Regular cardiac myocyte (primary cell): ENCODE measurements at places on chromosomes 6 and 20. TPM values are rescaled to one million over a fixed set of nuclear protein-coding genes. Genes with fewer than 3 reads are reported as not detected.

The SPTLC3 gene
- 3.1 and 5.9 TPM in 2 replicates for total RNA-seq

The PRSS35 gene
- 1.7 and 4.8 TPM in 2 replicates for total RNA-seq

The KCNG1 gene
- 5.4 and 13.5 TPM in 2 replicates for total RNA-seq

The TMEM14B gene
- 82.3 and 111 TPM in 2 replicates for total RNA-seq

The LST1 gene
- total RNA-seq, result not detected in 2 replicates

The BTBD9 gene
- total RNA-seq, result 8.8 and 18.3 TPM in 2 replicates

The RSPH4A gene
- total RNA-seq, result under 0.01 and 0.19 TPM in 2 replicates

The CCN6 gene
- not detected in 2 replicates for total RNA-seq

The TP53TG5 gene
- total RNA-seq, result under 0.01 TPM in 1 of 2 replicates, not detected in the other

The SMIM26 gene
- total RNA-seq, result 75.2 and 96.4 TPM in 2 replicates

The CEP57L1 gene
- total RNA-seq, result 24.0 and 29.1 TPM in 2 replicates

The SENP6 gene
- 51.6 and 65.7 TPM in 2 replicates for total RNA-seq

The VWA7 gene
- total RNA-seq, result under 0.01 TPM in 1 of 2 replicates, not detected in the other

The PAX1 gene
- total RNA-seq, result not detected in 2 replicates

The STMND1 gene
- total RNA-seq, result not detected in 2 replicates

The DUSP15 gene
- 0.56 TPM in 1 of 2 replicates, not detected in the other for total RNA-seq
